Pons (tissue), 1 donor: ENCODE measurements at places on chromosomes 2 and 18.

DNA sequence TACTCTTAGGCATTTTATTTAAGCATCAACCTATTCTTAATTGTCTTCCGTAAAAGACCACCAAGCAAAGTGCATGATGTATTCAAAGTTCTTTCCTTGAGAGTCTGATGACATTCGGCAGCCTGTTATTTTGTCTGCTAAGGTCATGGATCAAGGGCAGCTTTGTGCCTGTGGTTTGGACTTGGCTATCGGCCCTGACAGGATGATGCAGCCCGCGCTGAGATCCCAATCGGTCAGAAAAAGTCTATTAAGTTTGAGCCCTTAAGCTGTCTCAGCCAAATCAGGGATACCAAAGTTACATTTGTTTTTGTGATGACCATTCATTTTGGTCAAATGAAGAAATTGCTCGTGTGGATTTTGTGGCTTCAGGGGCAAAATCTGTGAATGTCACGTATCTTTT is 718.9 kb upstream of the FANCL start:
- no peak for DNase-seq

DNA sequence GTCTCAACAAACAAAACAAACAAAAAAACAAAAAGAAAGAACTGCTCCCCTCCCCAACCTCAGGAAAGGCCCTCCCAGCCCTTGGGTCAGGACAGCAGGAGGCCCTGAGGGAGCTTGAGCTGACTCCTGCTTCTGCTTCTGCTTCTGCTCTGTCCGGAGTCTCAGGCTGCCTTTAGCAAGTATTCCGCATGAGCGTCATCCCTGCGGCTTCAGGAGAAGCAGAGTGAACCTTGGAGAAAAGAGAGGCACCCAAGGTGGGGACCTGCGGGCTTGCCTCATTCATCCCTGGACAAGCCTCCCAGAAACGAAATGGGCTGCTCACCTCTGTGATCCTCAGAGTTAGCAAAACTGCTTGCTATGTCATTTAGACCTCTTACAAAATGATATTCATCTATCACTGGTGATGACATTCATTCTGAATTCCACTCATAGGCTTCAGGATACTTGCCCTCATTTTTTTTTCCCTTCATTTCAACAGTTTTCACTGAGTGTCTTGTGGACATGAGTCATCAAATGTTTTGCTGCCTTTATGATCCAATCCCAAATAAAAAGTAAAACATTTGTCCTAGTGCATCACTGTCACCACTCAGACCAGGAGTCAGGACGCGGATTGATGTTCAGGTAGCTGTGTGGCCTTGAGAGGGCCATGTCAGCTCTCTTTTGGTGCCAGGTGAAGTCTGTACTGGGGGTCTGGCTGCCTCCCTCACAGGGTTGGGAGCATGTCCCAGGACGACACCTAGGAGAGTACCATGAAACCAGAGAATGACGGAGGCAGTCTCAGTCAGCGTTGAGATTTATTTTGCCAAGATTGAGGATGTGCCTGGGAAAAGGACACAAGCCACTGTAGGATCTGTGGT is 51.7 kb downstream of the IMPA2 start:
- DNase-seq = no peak

DNA sequence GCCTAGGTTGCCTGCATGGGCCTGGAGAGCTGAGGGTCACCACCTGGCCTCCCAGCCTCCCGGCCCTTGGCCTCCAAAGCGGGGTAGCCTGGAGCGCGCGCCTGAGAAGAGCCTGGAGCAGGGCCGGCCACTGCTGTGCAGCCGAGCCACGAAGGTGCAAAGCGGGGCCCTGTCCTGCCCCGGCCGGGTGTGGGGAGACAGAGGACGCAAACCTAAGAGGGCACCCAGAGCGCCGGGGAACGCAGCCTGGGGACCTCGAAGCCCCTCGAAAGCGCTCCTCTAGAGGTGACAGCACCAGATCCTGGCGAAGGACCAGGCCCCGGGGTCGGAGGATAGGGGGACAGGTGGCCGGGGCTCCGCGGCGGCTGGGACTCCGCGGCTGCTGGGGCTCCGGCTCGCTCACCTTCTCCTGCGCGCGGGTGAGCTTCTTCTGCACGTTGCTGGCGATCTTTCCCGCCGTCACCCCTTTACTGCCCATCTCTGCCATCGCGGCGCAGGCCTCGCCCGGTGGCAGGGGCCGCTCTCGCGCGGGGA is 430 bp downstream of the BIN1 start:
- no peak for DNase-seq

DNA sequence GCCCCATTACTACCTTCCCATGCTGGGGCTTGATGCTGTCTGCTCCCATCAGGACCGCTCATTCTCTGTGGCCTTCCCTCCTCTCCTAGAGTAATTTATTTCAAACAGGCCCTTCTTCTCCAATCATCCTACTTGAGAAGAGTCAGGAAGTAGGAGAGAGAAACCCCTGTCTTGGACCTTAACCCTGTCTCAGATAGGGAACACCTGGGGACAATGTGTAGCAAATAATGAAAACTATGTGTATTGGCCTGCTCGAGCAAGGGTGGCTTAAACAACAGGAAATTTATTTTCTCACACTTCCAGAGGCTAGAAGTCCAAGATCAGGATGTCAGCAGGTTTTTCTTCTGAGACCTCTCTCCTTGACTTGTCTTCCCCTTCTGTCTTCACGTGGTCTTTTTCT is 26.6 kb upstream of the NEMP2 start:
- DNase-seq = no peak

GRCh38 chr18:23502516-23503037 is 734 bp upstream of the RMC1 start:
- no peak for DNase-seq

DNA sequence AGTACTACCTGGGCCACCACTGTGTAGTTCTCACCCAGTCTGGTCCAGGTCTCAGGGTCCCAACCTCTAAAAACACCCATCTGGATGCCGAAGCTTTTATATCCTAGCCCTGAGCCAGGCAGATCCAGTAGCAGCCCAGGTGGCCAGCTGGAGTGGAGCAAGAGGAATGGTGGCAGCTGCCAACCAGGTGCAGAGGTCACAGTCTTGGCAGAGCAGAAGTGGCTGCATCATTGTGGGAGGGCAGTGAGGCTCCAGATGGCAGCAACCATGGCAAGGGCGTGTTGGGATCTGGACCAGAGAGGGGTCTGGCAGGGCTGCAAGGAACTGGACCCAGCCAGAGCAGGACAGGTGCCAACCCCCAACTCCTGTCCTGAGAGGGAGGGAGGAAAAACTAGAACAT is 72.2 kb upstream of the AGAP1 start:
- DNase-seq = no peak

DNA sequence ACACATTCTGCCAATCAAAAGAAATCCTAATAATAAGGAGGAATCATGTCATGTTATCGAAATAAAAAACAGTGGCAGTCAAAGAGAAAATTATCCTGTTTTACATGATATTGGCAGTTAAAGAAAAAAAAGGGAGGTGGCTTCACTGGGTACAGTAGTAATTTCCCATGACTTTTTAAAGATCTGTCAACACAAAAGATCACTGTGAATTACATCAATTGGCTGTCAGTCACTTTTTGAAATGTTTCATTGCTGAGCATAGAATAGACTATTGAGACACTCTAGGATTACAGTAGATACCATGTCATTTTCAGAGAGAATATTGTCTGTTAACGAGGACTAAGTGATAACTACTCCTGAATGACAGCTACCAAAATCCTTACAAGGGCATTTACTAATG is 335.7 kb upstream of the CYP26B1 start:
- DNase-seq = no peak

GRCh38 chr2:192298664-192299063 is 103.9 kb upstream of the TMEFF2 start:
- DNase-seq = no peak

- no peak for DNase-seq
Measured at GRCh38 chr2:23941644-23942043, 1.4 kb downstream of the UBXN2A start.

- DNase-seq = no peak
Measured at GRCh38 chr18:37493352-37493935, 72.2 kb downstream of the CELF4 start.

DNA sequence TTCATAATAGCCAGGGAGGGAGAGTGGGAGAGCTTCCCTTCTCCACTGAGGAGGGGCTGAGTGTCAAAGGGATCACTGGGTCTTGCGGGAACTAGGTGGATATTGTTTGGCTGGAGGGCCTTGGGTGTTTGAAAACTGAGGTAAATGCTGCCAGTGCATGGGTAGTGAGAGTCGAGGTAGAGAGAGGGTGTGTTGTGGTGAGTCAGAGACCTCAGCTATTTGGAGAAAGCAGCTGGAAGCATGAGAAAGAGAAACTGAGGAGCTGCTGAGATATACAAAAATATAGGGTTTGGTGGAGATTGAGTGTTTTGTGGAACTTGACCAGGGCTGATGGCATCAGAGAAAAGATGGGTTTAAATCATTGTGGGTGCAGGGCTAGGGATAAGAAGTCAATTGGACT is 127.0 kb upstream of the CCDC195 start:
- no peak for DNase-seq

- DNase-seq = no peak
Measured at GRCh38 chr2:191109888-191110287, 40.9 kb downstream of the STAT4 start.

DNA sequence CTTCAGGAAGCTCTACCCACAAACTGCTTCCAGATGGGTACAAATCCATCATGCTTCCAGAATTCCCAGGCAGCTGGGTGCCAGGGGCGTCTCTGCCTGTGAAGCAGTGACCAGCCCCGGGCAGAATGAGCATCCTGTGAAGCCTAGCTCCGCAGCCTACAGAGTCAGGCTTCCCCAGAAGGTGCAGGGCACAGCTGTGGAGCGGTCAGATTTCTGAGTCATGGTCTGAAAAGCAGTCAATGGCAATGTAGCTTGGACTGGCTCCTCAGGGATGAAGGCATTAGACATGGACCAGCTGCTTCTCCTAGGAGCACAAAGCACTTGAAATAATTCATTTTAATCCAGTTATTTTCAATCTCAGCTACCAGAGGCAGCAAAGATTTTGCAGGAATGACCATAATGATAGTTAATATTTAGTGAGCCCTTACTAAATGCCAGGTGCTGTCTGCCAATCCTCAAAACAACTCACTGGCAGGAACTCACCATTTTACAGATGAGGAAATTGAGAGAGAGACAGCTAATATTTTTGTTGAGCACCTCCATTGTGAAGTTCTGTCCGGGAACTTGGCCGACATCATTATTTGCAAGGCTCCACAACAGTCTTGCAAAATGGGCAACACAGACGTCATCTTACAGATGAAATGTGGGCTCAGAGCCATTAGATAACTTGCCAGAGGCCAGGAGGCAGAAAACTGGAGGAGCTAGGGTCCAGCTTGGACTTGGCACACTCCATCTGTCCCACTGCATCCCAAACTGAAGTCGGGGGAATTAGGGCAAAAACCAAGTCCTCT is 31.7 kb downstream of the ACMSD start:
- peak; percentile 4 for DNase-seq

- DNase-seq = no peak
Measured at GRCh38 chr2:206867006-206867405, 72.3 kb upstream of the CPO start.

DNA sequence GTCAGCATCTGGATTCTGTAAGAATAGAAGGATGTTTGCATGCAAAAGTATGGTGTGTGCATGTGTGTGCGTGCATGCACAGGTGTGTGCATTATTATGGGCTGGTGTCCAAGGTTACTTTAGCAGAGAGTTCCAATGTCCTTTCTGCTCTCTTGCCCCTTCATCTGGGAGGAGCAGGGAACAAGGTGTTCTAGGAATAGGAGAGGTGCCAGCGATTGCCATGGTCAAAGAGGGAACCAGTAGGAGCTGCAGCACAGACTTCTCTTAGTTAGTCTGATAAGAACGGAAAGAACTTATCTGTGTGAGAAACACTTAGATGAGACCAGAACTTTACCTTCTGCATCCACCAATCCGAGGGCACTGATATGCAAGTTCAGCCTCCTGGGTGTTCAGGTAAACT is 8.3 kb downstream of the GPR45 start:
- DNase-seq = no peak

DNA sequence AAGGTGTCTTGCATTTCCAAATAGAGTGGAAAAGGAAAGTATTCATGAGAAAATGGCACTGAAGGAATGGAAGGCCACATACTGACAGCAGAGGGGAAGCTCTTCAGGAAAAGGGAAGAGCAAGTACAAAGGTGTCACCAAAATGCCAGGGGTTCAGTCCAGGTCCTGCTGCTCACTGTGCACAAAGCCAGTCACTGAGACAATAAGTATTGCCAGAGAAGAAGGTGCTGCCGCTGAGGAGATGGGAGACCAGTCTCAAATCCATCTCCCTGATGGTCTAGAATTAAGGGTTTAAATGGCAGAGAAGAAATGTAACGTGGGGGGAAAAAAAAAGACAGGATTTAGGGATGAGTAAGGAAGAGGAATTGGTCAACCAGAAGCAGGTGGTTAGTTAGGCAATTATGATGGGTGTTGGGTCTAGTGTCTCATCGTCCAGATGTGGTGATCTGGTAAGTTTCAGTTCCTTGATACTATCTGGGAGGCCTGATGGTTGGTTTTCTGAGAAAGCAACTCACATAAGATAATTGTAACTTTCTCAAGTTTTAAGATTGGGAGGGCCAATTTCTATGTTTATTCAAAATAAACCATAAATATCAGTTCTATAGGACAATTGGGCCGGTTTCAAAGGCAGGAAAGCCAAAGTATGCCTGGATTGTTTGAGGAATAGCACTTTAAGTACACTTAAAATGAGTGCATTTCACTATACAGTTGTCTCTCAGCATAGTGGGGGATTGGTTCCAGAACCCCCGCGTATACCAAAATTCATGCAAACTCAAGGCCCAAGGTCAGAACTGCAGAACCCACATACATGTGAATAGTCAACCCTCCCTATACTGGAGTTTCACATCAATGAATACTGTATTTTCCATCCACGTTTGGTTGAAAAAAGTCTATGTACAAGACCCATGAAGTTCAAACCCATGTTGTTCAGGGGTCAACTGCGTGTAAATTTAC is 109.1 kb upstream of the DNAJC10 start:
- DNase-seq = no peak

DNA sequence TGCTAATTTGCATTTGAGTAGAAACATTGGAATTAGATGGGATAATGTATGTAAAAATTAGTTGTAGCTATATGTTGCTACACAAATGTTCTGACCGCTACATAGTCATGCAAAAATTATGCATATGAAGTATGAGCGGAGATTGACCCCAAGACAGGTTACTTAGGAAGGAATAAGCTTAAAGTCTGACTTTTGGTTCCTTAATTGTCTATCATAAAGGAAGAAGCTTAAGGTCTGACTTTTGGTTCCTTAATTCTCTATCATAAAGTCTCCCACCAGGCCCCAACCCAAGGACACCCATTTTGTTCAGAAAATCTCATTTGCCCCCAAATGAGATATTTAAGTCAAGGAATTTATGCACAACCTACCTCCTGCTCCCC is 106.5 kb downstream of the EVA1A start:
- DNase-seq = no peak

- DNase-seq = no peak
Measured at GRCh38 chr18:44732238-44732563, 51.5 kb downstream of the SETBP1 start.

- no peak for DNase-seq
Measured at GRCh38 chr2:66874411-66874810, 439.5 kb downstream of the MEIS1 start.
